ENCODE measurements at places on chromosomes 7 and 10. TPM values are rescaled to one million over a fixed set of nuclear protein-coding genes. Genes with fewer than 3 reads are reported as not detected.

DNA sequence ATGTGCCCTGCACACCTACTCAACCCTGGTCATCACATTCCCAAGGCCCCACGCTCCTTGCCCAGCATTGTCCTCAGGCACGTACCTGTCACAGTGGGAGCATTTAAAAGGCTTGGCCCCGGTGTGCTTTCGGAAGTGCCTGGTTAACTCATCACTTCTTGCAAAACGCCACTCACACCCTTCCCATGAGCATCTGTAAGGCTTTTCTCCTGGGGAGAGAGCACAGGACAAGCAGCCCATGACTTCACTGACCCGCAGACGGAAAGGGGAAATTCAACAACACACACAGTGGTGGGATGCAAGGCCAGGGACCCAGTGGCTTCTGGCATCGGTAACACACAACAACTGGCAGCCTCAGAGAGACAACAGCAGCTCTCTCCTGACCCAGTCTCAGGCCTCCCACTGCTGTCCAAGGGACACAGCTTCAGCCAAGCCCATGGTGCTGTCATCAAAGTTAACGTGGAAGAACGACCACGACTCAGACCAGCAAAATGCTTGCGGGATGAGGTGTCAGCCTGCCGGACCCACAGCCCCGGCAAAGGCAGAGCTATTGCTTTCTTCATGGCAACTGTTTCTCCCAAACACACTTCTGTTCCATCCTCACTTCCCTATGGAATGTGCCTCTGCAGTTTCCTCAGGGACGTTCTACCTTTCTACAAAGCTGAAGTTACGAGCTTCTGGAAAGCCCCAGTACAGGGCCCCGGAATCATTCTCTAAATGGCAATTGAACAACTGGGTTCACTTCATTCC is 4.8 kb downstream of the KLF6 start:
- H3K4me1 ChIP-seq = peaks cover 62% of the 10 kb centered on the region
- peak; percentile 66 for DNase-seq
- peak overlapping the region; percentile 99 for H3K27ac ChIP-seq
- H3K4me3 ChIP-seq = peak overlapping the region; percentile 91
- H3K36me3 ChIP-seq = peaks cover 90% of the 10 kb centered on the region
- no peaks in the 10 kb centered on the region for H3K27me3 ChIP-seq

DNA sequence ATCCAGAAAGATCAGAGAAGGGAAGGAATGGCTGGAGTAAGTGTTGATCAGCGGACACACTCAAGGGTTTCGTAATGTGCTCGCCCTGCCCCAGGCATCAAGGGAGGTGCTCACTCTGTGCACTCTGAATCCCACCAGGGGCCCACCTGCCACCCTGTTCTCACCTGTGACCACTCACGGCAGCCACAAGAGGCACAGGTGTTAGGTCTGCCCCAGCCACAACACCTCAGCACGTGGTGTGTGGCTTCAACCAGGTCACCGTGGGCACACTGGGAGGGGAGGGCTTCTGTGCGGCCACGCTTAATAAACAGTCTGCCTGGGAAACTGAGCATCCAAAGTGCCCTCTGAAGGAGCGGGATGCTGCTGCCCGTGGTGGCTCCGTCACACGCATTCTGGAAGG is 49.8 kb downstream of the CUX1 start:
- DNase-seq = no peak
- peaks cover 3% of the 10 kb centered on the region for H3K4me1 ChIP-seq

DNA sequence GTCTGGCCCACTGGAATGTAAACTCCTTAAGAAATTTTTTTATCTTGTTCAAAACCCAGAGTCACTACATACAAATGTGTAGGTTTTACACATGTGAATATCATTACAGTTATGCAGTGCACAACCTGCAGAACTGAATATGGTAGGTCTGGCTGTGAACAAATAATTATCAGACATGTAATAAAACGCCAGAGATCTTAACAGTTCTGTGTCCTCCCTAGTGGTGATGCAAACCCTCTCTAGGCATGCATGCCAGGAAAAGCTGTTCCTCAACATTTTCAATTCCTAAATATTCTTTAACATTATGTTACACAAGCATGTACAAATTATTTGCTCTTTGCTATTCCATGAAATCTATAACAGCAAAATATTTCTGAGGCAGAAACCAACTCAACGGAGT is 124.6 kb downstream of the IMMP2L start:
- no peaks in the 10 kb centered on the region for H3K4me1 ChIP-seq
- no peak for DNase-seq
- H3K36me3 ChIP-seq = no peaks in the 10 kb centered on the region

GRCh38 chr7:117025891-117026290 is 72.6 kb downstream of the ST7 start:
- H3K4me3 ChIP-seq = no peak overlapping the region
- no peaks in the 10 kb centered on the region for H3K4me1 ChIP-seq
- no peak for DNase-seq
- no peak overlapping the region for H3K27ac ChIP-seq

- H3K4me3 ChIP-seq = no peak overlapping the region
- H3K27me3 ChIP-seq = no peaks in the 10 kb centered on the region
- DNase-seq = no peak
- peaks cover 9% of the 10 kb centered on the region for H3K36me3 ChIP-seq
Measured at GRCh38 chr10:88949912-88950837, 2.4 kb downstream of the ACTA2 start.

GRCh38 chr7:76509931-76510877 is at the start of gene UPK3B:
Gene UPK3B, plus strand, starts transcription at chr7:76510552. Its CDS starts 101 bp downstream, at chr7:76510653.
- peak; percentile 66 for DNase-seq
- no peak within 1 kb of the TSS for H3K4me3 ChIP-seq
- no peaks in the 10 kb centered on the region for H3K27me3 ChIP-seq
- H3K27ac ChIP-seq = no peak within 1 kb of the TSS

DNA sequence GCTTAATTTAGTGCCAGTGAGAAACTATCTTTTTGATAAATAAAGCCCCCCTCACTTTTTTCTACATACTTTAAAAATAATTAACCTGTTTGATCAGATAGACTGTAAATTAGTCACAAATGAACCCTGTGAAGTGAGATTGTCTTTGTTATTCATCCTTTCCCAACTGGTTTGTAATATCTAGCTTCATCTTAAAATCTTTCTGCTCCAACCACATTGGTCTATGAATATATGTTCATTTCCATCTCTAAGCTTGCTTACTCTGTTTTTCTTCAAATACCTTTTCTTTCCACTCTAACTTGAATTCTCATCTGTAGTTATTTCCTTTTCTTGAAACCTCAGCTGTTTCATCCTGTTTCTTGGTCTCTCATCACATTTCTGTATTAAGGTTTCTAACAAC is 12.1 kb downstream of the MARCHF5 start:
- H3K27me3 ChIP-seq = no peaks in the 10 kb centered on the region
- DNase-seq = no peak
- H3K4me3 ChIP-seq = peak overlapping the region; percentile 1
- H3K4me1 ChIP-seq = peaks cover 21% of the 10 kb centered on the region
- peaks cover 16% of the 10 kb centered on the region for H3K36me3 ChIP-seq

DNA sequence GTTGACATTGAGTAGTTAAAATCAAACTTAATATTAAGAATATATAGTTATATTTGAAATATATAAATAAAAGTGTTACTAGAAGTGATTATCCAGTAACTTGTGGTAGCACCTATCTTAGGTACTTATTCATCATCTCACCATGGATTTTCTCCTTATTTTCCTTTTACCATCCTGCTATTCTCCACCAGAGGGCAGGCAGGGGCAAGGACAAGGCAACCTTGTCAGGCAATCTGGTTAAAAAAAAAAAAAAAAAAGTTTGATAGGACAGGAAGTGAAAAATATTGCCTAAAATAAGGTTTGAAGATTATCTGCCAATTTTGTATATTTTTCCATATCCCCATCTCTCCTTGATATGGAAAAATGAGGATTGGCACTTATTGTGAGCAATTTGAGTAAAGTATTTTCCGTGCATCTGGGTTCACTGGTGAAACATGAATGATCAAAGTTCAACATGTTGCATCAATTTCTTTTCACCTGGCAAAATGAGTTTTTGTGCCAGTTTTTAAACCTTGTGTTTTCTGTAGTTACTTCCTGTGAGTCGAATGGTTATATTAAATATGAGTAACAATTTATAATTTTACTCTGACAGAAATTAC is 256.7 kb downstream of the AGMO start:
- no peak overlapping the region for H3K27ac ChIP-seq
- no peak overlapping the region for H3K4me3 ChIP-seq
- no peaks in the 10 kb centered on the region for H3K36me3 ChIP-seq
- no peaks in the 10 kb centered on the region for H3K4me1 ChIP-seq

- DNase-seq = no peak
- H3K27me3 ChIP-seq = peaks cover 50% of the 10 kb centered on the region
Measured at GRCh38 chr7:22356701-22357310, at the start of gene RAPGEF5. Gene RAPGEF5, minus strand, starts transcription at chr7:22357154. Its CDS starts 94 bp downstream, at chr7:22357060.

Gene HECW1
- not detected for total RNA-seq

Gene ATRNL1
- 0.26 TPM for total RNA-seq

Gene ADRB1
- total RNA-seq = not detected

Gene NPSR1
- total RNA-seq = not detected

Gene GRB10
- total RNA-seq = 3.6 TPM

Gene HPS1
- total RNA-seq = 58.6 TPM

Gene LIPJ
- not detected for total RNA-seq

Gene ACTL6B
- not detected for total RNA-seq

Gene TAS2R3
- total RNA-seq = 2.2 TPM

Gene ITPRID1
- not detected for total RNA-seq
